Colonic mucosa (tissue), 4 donors: ENCODE measurements at places on chromosomes 12 and 14. TPM values are rescaled to one million over a fixed set of nuclear protein-coding genes. Genes with fewer than 3 reads are reported as not detected.

DNA sequence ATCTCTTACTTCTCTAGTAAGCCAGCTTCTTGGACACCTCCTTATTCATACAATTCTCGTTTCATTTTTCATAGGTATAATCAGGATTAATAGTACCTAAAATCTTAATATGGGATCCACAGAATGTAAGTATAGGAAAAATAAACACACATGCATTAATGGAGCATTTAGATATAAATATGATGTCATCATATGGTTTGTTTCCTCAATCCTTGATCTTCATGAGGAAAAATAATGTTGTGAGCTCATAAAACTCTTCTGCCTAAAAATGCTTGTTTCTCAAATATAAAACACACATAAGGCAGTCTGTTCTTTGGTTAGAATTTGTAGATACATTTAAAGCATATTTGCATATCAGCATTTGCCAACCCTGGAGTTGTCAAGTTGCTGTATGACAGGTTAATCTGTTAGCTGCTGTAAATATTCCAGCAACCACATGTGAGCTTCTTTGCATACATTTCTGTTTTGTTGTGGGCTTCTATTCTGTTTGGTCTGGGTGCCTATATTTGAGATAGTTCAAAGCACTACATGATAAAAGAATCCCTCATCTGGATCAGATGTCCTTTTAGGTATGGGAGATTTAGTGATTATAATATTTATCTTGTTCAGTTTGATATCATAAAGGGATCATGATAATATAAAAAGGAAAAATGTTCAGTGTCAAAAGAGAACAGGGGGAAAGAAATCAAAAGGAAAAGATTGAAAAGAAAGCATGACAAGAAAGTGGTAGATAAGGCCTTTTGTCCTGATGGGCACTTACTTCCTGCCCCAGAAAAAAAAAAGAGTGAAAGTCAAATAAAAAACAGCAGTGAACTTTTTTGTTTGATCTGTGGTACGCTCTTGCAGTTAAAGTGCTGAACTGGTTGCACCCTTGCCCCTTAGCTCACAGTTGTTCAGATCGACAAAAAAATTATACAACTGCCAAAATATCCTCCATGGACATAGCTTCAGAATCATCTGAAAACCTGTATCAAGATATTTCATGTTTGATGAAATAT, 68.6 kb downstream of the ACSS3 start:
- DNase-seq: no peak

DNA sequence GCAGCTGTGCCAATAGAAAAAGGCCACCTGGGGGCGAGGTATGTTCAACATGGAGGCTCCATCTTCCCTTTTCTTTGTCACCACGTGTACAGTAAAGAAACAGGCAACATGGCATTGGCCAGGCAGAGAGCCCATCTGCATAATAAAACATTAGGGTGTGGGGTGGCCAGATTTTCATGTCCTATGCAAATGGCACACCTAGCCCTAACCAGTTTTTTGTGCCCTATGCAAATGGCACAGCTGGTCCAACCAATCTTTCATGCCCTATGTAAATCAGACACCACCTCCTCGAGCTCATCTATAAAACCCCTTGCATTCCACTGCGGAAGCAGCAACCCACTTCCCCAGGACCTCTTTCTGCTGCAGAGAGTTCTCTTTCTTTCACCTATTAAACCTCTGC, 149.1 kb upstream of the RGS6 start:
- no peak for DNase-seq

DNA sequence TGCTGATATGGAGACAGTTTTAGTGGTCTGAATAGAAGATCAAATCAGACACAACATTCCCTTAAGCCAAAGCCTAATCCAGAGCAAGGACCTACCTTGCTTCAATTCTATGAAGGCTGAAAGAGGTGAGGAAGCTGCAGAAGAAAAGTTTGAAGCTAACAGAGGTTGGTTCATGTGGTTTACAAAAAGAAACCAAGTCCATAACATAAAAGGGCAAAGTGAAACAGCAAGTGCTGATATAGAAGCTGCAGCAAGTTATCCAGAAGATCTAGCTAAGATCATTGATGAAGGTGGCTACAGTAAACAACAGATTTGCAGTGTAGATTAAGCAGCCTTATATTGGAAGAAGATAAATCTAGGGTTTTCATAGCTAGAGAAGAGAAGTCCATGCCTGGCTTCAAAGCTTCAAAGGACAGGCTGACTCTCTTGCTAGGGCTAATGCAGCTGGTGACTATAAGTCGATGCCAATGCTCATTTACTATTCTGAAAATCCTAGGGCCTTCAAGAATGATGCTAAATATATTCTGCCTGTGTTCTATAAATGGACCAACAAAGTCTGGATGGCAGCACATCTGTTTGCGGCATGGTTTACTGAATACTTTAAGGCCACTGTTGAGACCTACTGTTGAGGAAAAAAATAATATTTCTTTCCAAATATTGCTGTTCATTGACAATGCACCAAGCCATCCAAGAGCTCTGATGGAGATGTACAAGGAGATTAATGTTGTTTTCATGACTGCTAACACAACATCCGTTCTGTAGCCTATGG, 361.0 kb downstream of the DPF3 start:
- no peak for DNase-seq

DNA sequence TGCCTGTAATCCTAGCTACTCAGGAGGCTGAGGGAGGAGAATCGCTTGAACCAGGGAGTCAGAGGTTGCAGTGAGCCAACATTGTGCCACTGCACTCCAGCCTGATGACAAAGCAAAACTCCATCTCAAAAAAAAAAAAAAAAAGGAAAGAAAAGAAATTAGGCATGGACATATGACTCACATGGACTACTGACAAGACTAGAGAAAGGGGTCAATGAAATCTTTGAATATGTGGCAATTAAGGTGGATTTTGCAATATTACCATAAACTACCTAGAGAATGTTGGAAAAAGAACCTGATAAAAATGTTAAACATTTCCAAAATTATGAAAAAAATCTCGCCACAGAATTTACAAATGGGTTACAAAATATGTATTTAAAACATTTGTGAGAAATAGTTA, 873.6 kb downstream of the C12orf50 start:
- no peak for DNase-seq

DNA sequence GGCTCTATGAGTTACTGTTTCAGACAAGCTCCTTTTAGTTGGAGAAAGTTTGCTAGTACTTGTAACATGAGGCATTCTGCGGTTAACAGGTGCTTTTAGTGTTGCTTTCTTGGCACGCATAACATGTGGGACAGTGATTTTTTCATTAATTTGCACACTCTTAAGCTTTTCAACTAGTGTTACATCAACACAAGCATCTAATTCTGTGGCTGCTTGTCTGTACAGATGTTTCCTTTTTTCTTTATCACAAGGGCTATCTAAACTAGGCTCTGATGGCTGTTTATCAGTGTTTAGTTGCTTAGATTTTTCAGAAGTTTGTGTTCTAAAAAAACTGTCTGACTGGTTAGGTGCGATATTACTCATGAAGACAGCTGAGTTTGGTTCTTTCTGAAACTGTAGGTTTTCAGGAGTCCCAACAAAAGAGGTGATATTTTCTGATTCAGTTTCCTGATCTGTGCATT, 120.1 kb downstream of the RALGAPA1 start:
- DNase-seq: no peak

- no peak for DNase-seq
Observed at GRCh38 chr14:100802766-100803165, 23.2 kb upstream of the MEG3 start.

DNA sequence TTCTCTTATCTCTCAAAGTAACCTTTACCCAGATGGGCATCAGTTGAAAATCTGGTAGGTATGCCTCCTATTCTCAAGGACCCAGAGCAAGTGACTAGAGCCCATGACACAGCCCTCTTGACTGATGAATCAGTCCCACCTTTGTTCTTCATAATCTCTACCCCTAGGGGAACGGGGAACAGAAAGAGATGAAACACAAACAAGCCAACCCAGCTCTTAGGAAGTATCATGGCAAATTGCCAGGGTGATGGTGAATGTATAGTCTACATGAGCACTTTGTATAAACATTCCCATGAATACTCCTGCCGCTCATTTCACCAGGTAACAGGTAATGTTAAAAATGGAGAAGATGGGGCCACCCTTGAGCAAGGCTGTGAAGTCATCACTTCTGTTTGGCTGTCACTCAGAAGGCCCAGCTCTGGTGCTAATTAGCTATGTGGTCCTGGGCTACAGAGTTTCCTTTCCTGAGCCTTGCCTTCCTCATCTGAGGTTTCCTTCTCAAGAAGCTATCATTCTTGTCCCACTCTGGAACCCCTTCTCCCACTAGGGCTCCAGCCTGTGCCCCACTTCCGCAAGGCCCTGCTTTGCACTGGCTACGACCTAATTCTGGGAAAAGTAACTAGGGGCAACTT, 161.7 kb downstream of the ANO2 start:
- DNase-seq: no peak

- DNase-seq: no peak
Observed at GRCh38 chr12:12240662-12241340, 26.0 kb downstream of the LRP6 start.

GRCh38 chr14:100362311-100362927, 39.3 kb downstream of the SLC25A47 start:
- no peak for DNase-seq

DNA sequence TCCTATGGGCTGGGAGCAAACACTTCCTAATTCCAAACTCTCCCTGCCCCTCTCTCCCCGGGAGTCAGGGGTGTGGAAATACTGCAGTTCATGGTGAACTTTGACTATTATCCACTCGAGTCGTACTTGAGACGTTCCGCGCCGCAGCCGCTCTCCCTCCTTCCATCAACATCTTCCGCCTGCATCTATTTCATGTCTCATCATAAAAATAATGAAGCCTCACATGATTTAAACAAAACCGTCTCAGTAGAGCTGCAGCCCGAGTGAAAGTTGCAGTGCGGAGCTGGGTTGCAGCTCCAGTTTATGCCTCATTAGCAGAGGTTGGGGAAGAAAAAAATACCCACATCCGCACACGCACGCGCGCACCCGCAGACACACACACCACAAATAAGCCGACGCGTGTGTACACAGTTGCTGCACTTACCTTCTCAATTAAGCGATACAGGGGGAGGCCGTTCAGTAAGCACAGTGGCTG, 283 bp downstream of the LMO3 start:
- DNase-seq: no peak

- no peak for DNase-seq
Observed at GRCh38 chr12:15634010-15634683, 155.0 kb downstream of the EPS8 start.

- DNase-seq: no peak
Observed at GRCh38 chr12:26712892-26713291, 120.1 kb downstream of the ITPR2 start.

GRCh38 chr12:26868447-26869103, 35.6 kb upstream of the ITPR2 start:
- no peak for DNase-seq

- no peak for DNase-seq
Observed at GRCh38 chr12:19643635-19644034, 204.3 kb downstream of the AEBP2 start.

DNA sequence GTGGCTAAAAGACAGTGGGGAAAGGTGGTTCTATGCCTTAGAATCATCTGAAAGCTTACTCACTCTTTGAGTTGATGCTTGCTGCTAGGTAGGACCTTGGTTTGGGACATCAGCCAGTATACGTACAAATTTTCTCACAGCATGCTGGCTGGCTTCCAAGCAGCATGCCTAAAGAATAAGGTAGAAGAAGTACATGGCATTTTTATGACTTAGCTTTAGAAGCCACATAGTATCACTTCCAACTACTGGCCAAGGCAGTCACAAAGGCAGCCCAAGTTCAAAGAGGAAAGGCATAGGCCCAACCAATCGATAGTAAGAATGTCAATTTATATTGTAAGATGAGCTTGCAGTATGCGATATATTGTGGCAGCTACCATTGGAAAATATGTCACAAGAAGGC, 284.2 kb upstream of the CAND1 start:
- no peak for DNase-seq

DNA sequence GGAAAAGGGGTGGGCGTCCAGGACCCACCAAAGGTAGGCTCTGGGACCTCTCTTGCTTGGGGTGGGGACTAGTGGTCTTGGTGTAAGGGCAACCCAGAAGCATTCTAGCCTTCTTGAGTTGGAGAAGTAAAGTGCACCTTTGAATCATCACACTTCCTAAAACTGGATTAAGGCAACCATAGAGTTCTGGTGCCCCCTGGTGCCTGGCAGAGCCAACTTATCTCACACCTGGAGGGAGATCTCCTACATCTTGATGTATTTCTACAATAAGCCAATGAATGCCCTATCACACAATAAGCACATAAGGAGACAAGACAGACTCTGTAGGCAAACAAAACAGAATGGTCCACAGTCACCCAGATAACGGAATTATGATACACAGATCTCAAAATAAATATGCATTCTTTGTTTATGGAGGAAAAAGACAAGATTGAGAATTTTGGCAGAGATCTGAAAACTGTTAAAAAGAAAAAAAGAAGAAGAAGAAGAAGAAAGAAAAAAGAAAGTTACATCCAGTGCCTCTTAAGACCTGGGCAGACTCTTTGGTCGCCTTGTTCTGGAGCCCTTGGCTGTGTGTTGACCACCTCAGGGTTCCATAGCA, 95.9 kb upstream of the PPP2R5C start:
- peak; percentile 46 for DNase-seq

GRCh38 chr12:111430433-111431353, 25.0 kb downstream of the SH2B3 start:
- no peak for DNase-seq

DNA sequence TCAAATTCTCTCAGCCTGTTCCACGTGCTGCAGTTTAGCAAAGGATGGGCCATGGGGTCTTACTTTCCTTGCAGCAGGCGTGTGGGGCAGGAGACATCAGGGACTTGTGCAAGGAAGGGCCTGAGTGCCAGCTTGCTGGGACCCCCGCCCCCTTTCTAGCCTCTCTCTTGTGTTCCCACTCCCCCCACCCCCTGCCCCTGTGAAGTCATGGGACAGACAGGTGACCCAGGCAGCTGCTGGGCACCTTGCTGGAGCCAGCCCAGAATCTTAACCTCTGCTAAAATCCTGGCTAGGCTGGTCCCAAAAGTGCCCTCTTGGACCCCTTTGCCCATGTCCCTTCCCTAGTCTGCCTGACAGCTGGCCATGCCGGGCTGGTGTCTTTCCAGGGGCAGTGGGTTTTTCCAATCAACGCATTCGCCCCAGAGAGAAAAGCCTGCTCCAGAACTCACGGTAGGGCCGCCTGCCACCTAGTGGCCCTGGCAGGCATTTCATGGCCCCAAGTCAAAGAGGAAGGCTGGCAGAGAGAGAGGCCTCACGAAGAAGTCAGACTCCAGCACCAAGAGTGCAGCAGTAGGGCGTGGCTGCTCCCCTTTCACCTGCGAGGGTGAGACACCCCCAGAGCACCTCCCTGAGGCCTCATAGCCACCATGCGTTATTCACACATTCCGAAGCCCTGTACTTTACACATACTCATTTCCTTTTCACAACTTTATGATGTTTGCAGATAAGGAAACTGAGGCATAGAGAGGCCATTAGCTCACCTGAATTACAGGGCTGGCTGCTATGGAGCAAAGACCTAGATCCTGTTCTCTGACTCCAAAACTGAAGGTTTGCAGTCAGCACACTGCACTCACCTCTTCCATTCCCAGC, 67.4 kb downstream of the LGMN start:
- DNase-seq: peak; percentile 83

The SRRM4 gene
- 0.27 TPM for total RNA-seq

The AQP6 gene
- not detected for total RNA-seq

The DUSP16 gene
- total RNA-seq: 47.5 TPM

The SPX gene
- not detected for total RNA-seq

The SLC5A8 gene
- total RNA-seq: 0.35 TPM
